Coronary artery (tissue), 2 donors: ENCODE measurements at places on chromosomes 4 and X.

GRCh38 chr4:76758290-76758882 is 139.6 kb downstream of the SOWAHB start:
- DNase-seq = no peak

- no peak for DNase-seq
Observed at GRCh38 chr4:181330654-181331201, 912.5 kb upstream of the TENM3 start.

DNA sequence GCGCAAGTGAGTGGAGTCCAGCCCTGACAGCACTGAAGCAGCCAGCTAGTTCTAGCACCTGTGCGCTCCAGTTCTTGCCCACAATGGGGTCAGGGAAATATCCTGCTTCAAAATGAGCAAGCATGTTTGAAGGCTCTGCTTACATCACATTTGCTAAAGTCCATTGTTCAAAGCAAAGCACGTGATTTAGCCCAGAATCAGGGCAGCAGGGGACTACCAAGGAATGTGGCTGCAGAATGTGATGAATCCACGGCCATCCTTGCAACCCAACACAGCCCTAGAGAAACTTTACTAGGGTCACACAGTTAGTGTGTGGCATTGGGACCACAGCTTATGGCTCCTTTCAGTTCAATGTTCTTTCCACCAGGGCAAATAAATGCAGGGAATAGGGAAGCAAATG is 47.3 kb upstream of the SMIM31 start:
- DNase-seq = no peak

- DNase-seq = no peak
Observed at GRCh38 chr4:171594293-171594692, 218.9 kb upstream of the GALNTL6 start.

DNA sequence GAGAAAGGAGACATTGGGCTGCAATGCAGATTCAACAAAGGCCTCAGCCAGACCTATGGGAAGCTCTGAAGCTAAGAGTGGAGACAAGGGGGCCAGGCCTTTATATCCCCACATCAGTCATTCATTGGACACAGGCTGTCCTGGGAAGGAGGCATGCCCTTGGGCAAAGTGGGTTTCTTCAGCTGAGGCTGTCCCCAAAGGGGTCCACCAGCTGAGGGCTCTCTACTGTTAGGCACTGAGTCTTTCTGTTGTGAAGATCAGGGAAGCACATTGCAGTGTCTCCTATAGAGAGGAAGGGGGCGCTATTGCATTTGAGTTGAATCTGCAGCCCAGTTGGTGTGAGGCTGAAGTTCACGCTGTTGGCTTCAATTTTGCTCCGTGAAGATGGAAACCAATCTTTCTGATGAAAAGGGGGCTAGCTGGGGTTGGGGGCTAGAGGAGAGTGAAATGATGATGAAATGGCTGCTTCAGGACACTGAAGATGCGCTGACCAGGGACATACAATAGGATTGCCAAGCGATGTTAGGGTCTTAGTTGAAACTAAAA is 48.0 kb downstream of the SLC25A5 start:
- no peak for DNase-seq

- DNase-seq = no peak
Observed at GRCh38 chrX:77975755-77976154, 6.3 kb upstream of the PGAM4 start.

GRCh38 chr4:52643785-52644244 is 15.3 kb downstream of the USP46 start:
- no peak for DNase-seq

DNA sequence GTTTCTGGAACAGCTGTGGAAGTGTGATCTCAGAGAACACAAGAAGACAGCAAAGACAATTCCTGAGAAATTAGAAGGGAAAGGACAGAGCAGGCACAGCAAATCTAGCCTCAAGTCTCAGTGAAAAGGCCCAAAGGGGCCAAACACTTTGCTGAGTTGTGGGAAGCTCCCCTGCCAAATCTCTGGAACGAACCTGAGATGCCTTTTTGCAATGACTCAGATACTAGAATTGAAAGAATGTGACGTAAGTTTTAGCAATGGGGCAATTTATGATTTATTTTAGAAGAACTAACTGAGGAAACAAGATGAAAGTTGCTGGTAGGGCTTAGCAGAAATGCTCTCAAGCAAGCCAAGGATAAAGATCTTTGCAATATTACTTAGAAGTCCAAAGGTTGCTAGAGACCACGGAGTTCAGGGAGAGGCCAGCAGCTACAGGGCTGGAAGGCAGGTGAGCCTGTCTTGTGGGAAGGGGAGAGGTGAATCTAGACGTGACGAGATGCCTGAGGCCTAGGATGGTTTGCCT is 92.8 kb downstream of the AMELX start:
- no peak for DNase-seq

DNA sequence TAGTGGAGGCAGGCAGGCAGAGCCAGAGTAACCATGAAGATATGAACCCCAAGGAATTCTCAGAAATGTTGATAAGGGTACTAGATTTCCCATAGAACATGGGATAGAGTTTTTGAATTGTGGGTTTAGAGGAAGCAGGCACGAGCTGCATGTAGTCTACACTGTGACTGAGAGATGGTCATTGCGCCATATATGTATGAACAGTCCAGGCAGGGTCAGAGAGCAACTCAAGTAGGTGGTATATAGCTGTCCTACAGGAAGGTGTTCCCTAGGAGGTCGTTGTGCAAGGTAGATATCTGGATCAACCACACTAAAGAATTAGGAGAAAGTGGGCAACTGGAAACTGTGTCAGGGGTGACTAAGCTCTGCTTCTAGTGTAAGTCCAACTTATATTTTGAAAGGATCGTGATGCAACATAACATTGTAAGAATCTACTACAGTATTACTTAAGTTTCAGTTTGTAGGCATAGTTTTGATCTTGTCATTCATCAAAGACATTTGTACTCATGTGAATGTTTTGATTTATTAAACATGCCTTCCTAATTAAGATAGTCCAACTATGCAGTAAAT is 94.6 kb downstream of the HPGD start:
- DNase-seq = no peak

GRCh38 chrX:46703980-46704379 is 54.9 kb downstream of the SLC9A7 start:
- DNase-seq = no peak

DNA sequence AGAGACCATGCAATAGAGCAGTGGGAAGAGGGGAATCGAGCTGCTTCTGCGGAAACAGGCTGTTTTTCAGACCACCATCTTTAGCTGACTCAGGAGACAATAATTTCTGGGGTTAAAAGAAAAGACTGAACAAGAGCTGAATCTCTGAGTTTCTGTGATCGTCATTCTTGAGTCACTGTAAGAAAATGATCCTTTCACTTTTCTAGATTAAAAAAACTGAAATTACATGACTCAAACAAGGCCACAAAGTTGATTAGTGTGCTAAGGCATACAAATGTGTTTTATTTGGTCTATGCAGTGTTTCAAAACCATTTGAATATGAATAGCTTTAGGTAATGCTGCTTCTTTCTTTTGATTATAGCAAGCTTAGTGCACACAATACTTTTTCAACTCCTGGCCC is 194.4 kb upstream of the RPL34 start:
- DNase-seq = no peak

DNA sequence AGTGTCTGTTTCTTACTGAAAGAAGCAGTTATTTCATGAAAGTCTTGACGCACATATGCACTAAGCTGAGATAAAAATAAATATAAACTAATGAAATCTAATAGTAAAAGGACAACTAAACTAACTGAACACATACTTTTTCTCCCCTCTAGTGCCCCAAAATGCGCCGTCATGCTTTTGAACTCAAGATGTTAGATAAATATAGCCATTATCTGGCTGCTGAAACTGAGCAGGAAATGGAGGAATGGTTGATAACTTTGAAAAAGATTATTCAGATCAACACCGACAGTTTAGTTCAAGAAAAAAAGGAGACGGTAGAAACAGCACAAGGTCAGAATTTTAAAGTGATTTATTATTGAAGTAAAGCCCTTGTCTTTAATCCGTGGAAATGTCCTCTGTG is 70.2 kb downstream of the DOCK11 start:
- DNase-seq = no peak

DNA sequence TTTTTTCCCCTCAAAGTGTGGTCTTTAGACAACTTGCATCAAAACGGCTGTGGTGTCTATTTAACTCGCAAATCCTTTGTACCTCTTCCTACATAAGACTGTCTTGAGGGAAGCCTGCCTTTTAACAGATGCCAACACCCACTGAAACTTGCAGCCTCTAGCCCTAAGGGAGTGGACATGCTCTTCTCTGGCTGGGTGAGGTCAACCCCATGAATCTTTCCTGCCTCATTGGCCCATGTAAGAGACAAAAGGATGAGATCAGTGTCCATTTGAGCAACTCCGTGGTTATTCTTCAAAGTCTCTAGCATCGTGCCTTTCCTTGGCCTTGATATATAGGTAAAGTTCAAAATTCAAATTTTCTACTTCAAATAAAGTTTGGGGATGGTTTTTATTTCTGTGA is 134.7 kb downstream of the SHROOM3 start:
- DNase-seq = no peak

GRCh38 chr4:29467044-29467717 is 1253.0 kb upstream of the PCDH7 start:
- DNase-seq = no peak

DNA sequence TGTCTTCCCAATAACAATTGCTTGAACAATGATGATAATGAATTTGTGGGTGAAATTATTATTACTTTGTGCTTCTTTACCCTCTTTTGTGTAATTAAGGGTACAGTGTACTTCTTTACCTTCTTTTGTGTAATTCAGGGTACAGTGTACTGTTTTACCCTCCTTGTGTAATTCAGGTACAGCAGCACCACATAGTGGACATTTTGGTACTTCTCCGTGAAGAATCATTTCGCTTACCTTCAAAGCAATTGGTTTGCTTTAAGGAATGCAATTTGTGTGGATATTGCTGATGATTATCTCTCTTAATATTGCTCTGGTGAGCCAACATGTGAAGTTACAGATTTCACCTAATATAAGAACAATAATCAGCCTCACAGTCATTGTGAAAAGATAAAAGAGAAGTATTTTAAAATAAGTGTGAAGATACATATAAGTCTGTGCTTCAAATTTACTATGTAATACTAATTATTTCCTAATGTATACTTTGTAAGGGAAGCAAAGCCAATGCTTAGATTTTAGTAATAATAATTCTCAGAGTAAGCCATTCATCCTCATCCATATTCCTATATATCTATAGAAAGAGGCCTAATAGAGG is 27.2 kb upstream of the SEC24B start:
- no peak for DNase-seq

- DNase-seq = no peak
Observed at GRCh38 chr4:4575284-4576211, 33.7 kb upstream of the STX18 start.

GRCh38 chr4:3747581-3747904 is 18.6 kb upstream of the ADRA2C start:
- no peak for DNase-seq

- DNase-seq = no peak
Observed at GRCh38 chrX:123851079-123851478, 8.8 kb upstream of the XIAP start.

- no peak for DNase-seq
Observed at GRCh38 chr4:88793475-88793874, 95.8 kb upstream of the NAP1L5 start.

- no peak for DNase-seq
Observed at GRCh38 chr4:87651941-87652340, 1.9 kb downstream of the DMP1 start.

DNA sequence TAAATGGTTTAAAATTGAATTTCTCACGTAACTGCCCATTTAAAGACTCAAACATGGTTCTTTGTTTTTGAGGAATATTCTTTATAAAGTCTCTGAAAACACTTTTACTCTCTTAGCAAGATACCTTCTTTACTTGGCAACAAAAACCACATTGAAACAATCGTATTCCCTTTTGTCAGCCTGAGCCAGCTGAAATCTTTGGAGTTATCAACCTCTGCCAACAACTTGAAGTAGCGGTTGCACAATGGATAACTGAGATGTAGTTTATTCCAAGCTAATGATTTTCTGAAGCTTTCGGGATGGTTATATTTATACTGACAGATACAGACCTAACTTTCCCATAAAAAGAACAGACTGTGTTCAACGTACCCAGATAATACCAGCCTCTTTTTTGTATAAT is 561.3 kb downstream of the IL1RAPL1 start:
- DNase-seq = no peak

GRCh38 chr4:5200513-5200912 is 149.2 kb downstream of the STK32B start:
- DNase-seq = no peak

GRCh38 chr4:1317177-1318045 is 27.7 kb downstream of the MAEA start:
- no peak for DNase-seq

DNA sequence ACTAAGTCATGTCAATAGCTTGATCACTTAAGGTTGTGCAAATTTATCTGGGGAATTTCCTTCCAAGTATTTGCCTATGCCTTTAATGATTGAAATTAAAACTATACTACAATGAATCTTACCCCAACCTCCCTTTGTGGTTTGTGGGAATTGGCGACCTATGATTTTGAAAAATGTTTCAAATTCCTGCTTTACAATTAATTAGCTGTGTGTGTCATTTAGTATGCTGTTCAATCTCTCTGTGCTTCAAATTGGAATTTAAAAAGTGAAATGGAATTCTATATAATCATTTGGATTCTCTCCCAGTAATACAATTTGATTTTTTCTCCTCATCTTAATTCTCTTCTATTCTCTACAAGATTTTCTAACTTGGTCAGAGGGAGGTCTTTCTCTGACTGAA is 2319.5 kb downstream of the ARAP2 start:
- DNase-seq = no peak

GRCh38 chrX:41561045-41561444 is 113.9 kb downstream of the NYX start:
- DNase-seq = no peak

DNA sequence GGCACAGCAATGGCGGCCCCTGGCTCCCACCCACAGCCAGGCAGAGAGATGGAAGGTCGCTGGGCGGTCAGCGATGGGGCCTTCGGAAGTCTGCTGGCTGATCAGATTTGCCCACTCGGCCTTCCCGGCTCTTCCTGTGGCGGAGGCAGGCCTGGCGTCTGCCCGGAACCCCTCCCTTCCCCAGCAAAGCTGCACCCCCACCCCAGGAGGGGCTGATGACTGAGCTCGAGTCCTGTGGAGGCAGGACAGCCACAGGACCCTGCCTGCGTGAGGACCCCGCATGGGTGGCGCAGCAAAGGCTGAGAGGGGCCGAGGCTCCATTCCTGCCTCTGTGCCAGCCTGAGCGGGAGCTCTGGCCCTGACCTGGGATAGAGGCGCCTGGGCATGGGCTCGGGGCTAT is 34.8 kb downstream of the TACC3 start:
- DNase-seq = no peak

GRCh38 chr4:7850489-7850888 is 89.2 kb downstream of the AFAP1 start:
- no peak for DNase-seq

GRCh38 chrX:110409925-110410324 is 51.3 kb downstream of the RTL9 start:
- DNase-seq = no peak

DNA sequence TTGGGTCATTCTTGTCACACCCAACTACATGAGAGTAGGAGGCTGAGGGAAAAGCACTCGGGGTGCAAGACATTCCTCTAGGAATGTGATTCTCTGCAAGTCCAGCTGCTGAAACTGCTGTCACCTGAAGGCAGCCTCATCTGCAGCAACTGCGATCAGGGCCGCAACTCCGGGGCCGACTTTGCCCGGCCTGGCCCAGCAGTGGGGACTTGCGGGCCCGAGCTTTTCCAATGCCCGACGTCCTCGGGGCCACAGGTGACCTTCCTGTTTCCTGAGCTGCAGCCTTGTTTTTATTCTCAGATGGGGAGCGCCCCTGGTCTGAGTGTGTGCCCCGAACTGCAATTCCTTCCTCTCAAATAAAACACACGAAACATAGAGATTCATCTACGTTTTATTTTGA is 104.7 kb upstream of the NKX1-1 start:
- no peak for DNase-seq
